ENCODE measurements at places on chromosomes 7 and 10.

DNA sequence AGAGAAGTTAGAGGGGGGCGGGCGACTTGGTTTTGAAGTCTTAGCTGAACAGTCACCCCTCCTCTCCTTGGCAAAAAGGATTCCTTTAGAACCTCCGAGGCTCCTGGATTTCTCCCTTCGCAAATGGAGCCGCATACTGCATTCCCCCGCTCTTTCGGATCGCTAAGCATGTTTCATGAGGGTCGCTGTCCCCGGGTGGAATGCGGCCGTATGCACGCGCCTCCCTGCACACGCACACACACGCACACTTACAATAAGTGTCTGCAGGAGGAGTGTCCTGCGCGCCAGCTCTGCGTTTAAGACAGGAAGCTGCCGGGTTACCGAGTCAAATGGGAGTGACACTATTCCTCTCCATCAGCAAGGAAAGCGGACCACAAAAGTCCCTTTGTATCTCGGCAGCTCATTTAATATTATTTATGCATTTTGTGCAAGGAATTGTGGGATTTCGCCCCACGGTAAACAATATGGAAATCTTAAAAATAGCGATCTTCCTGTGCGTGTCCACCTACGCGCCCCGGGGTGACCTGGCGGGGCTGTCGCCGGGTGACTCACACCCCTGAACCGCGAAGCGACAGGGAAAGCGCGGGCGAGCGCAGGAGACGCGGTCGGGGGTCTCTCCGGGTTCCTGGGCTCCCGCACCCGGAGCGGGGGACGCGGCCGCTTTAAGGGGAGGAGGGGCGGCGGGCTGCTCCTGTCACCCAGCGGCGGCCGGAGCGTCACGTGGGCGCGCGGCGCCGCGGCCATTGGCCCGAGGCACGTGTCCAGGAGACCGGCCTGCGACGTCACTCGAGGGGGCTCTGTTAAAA lies 988 bp upstream of the EN2 start:
- DNase-seq = peak; percentile 31

- no peak for DNase-seq
Observed at GRCh38 chr7:112172870-112173567, 33.2 kb downstream of the DOCK4 start.

GRCh38 chr7:98617960-98618418 lies 904 bp downstream of the NPTX2 start:
- DNase-seq = no peak

GRCh38 chr7:99928994-99929729 lies at the start of gene GJC3:
Gene GJC3, minus strand, starts transcription at chr7:99929620. Its CDS starts 0 bp downstream, at chr7:99929620.
- DNase-seq = peak; percentile 53

DNA sequence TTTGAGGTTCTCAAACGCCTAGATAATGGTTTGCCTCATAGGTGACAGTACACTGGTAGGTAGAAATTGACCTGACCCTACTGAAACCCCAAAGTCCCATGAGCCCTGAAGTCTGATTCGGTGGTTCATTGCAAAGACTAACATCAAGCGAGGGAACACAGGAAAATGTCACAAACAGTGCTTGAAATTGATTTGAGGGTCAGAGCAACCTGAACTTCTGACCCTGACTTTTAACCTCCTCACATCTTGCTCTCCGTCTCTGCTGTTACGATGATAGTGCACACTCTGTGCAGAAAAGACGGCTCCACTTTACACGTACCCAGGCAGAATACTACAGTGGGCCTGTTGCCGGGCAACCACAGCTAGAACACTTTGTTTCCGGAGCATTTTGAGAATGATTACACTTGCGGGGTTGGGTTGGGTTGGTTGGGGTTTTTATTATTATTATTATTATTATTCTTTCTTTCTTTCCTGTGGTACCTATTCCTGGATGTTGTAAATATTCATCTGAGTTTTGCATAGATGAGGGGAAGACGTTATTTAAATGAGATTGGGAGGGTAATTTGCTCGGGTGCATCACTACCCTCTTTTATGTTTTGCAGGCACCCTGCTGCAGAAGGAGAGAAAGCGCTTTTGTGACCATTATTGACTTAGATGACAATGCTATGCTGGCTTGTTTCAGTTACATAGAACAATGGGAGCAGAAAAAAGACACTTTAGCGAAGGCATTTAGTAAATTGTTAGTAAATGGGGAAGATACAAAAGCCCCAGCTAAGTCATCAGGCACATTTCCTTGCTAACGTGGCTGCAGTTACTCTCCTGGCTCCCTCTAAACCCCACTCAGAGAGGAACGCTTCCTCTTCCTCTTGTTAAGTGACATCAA lies 438.1 kb upstream of the NRP1 start:
- peak; percentile 28 for DNase-seq

- peak; percentile 20 for DNase-seq
Observed at GRCh38 chr10:27019827-27020226, 80.5 kb downstream of the ANKRD26 start.

- peak; percentile 44 for DNase-seq
Observed at GRCh38 chr7:44382459-44383265, 57.3 kb upstream of the CAMK2B start.

- peak; percentile 35 for DNase-seq
Observed at GRCh38 chr10:124058346-124059003, 34.9 kb downstream of the CHST15 start.

DNA sequence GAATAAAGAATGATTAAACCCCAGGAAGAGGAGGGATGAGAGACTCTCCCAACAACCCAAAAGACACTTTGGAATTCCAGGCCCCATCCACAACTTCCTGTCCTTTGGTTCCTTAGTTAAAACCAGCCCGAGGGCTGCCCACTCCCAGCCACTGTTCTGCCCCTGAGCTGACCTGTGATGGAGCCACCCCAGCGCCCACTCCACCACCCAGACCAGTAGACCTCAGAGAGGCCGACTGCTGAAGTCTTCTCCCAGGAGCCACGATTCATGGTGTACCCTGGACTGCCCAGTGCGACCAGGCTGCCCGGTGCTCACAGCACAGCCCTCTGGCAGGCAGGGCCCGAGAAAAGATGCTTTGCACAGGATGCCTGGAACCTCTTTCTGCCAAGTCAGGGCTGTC lies 6.7 kb downstream of the VSTM4 start:
- no peak for DNase-seq

DNA sequence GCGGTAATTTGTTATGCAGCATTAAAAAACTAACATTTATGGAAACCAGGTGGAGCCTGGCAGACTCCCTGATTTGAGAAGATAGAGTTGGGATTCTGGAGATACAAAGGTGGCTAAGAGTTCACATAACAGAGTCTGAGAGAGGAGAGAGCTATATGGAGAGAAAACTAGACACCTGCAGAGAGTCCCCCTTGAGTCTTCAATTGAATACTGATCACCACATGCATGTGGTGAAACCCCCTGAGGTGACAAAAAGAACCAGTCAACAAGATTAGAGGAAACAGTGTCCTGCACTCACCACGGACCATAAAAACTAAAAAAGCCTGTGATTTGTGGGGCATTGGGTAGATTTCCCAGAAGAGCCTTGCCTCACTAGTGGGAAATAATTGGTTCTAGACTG lies 10.1 kb downstream of the GIMAP2 start:
- no peak for DNase-seq

- DNase-seq = peak; percentile 54
Observed at GRCh38 chr10:6678211-6678803, 98.2 kb upstream of the PRKCQ start.

GRCh38 chr7:92797693-92798092 lies 38.7 kb downstream of the CDK6 start:
- peak; percentile 32 for DNase-seq

DNA sequence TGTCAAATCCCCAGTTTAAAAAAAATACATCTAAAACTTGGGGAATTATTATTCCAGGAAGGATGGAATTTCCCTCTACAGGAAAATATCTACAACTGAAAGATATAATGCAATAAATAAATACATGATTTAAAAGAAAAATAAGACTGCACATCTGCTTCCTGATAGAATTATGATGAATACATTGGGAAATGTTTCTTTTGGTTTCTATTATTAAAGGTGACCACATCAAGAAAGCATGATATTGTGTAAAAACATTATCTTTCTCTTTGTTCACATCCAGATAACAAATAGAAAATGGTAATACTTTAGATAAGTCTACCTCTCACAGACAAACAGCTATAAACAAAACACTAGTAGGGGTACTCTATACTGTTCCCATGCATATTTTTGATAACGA lies 19.2 kb downstream of the SEMA3D start:
- no peak for DNase-seq

DNA sequence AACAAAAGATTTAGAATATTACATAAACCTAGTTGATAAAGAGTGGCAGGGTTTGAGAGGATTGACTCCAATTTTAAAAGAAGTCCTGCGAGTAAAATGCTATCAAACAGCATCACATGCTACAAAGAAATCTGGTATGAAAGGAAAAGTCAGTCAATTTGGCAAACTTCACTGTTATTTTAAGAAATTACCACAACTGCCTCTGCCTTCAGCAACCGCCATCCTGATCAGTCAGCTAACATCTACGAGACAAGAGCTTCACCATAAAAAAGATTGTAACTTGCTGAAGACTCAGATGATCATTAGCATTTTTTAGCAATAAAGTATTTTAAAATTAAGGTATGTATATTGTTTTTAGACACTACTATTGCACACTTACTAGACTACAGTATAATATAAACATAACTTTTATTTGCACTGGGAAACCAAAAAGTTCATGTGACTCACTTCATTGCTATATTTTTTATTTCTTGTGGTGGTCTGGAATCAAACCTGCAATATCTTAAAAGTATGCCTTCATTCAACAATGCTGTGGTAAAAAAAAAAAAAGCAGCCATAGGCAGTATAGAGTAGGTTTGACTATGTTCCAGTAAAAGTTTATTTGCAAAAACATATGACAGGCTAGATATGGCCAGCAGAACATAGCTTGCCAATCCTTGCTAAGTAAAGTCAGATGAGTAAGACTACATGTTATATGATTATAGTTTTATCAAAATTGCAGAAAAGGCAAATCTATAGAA lies 74.4 kb downstream of the GLCCI1 start:
- DNase-seq = peak; percentile 10

DNA sequence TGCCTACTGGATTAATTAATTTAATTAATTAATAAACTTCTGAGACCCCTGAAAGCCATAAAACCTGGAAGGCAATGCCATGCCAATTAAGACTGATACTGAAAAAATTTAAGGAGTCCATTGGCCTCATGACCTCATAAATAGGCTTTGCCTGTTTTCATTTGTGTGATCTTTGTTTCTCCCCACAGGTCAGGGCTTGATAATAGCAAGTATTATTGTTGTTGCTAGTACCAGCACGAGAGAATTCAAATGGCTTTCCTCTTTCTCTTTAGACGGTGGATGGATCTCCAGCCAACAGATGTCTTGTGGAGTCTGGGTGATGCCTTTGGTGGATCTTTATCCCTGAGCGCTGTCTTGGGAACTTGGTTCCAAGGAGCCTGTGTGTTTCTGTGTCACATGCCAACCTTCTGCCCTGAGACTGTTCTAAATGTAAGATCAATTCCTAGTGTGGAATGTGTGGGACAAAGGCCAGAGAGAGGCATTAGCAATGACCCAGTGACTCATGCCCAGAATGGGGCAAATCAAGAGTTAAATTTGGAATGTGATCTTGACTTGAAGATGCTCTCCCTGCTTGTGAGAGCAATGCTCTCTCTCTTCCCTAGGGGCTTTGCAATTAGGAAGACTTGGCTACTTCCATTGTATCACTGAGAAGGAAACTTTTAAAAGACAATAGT lies 17.7 kb downstream of the ACSM6 start:
- peak; percentile 32 for DNase-seq

GRCh38 chr7:135102372-135102771 lies 45.5 kb upstream of the TMEM140 start:
- no peak for DNase-seq

DNA sequence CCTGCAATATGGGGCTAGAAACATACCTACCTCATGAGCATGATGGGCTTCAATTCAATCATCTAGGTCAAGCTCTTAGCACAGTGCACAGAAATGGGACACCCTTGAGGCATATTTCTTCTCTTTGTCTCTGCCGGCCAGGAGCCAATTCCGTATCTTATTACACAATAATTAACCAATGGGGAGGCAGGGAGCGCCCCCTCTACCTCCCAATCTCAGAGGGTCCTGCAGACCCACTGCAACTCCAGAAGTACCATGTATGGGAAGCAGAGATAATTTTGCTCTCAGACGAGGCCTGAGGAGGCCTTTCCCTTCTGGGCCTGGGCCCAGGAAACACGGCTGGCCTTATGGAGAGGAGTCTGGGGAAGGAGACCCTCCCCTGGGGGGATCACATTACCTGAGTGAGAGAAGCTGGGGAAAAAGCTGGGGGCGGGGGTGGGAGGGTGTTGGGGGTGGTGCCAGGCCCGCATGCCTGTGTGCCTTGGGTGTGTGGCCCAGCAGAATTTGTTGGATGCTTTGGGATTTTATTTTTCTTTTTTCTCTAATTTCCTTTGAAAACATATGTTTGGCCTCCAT lies 155.5 kb downstream of the UBE2H start:
- no peak for DNase-seq

DNA sequence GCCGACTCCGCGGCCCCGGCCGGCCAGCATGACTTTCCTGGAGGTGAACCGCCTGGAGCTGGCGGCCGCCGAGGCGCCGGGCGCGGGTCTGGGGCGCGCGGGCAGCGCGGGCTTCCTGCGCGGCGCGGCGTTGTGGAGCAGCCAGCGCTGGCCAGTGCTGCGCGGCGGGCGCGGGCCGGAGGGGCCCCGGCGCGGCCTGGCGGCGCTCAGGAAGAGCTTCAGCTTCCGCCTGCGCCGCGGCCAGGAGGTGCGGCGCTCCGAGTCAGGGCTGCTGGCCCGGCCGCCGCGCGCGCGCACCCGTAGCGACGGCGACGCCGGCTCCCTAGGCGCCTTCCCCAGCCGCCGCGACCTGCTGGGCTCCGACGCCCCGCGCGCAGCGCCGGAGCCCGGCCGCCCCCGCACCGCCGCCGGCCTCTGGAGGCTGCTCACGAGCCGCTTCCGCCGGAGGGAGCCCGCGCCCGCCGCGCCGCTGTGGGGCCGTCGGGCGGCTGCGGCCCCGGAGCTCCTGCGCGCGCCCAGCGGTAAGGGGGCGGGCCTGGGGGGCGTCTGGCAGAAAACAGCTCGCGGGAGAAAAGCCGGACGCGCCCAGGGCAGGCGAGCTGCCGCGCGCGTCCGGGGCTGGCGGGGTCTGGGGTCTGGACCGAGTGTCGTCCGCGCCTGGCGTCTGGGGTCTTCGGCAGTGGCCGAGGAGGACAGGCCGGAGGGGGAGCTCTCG lies 29.0 kb downstream of the AGAP3 start:
- DNase-seq = peak; percentile 24

All from fibroblast of mammary gland (primary cell).